Ureter (tissue), 1 donor: ENCODE measurements at places on chromosomes 3 and 15.

DNA sequence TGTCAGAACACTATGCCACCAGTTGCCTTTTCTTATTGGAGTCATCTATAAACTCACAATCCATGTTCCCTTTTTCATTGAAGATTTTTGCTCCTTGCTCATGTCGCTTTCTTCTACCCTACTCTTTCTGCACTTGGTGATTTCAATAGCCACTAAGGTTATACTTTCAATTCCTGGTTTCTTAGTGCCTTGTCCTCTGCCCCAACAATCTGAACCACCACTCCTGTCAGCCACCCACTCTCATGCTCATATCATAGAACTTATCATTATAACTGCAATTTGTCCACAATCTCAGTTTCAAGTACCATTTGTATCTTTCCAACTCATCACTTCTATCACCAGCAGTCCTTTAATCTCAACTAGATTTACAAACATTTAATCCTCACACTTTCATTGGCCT, 10.0 kb upstream of the GRAMD1C start:
- no peak for DNase-seq

GRCh38 chr3:187782006-187782405, 36.7 kb upstream of the BCL6 start:
- no peak for DNase-seq

GRCh38 chr3:103134023-103134724, 699.4 kb downstream of the ZPLD1 start:
- DNase-seq, result no peak

- no peak for DNase-seq
Observed at GRCh38 chr3:194080436-194080835, 55.5 kb upstream of the HES1 start.

- no peak for DNase-seq
Observed at GRCh38 chr15:63818191-63818590, 15.6 kb downstream of the HERC1 start.

DNA sequence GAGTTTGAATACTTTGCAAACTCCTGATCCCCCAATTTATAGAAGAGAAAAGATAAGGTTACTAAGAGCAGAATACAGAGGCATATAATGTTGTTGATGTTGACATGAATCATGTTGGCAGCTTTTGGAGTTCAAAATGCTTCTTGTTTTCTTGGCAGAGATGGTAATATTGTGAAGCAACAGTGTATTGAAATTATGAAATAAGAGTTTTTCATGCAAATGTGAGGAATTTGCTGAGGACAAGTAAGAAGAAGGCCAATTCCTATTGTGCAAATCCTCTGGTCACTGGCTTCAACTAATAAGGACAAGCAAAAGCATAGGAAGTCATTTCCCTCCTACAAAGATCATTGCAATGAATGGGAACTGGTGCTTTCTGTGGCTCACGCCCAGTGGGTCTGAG, 126.9 kb upstream of the CHL1 start:
- no peak for DNase-seq

DNA sequence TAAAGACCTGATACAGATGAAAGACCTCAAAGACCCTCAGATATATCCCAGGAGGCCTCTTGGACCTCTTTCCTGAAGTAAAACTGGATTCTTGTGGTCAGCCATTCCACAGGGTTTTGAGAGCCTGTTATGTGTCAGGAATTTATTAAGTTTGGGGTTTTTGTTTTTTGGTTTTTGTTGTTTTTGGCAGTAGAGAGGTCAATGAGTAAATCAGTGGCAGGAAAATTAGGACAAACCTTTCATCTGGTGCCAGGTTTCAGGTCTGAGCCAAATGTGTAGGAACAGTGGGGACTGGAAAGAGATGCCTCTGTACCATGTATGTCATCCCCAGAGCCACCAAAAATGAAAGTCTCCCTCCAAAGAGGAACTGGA, 520.4 kb upstream of the MDFIC2 start:
- DNase-seq, result no peak

DNA sequence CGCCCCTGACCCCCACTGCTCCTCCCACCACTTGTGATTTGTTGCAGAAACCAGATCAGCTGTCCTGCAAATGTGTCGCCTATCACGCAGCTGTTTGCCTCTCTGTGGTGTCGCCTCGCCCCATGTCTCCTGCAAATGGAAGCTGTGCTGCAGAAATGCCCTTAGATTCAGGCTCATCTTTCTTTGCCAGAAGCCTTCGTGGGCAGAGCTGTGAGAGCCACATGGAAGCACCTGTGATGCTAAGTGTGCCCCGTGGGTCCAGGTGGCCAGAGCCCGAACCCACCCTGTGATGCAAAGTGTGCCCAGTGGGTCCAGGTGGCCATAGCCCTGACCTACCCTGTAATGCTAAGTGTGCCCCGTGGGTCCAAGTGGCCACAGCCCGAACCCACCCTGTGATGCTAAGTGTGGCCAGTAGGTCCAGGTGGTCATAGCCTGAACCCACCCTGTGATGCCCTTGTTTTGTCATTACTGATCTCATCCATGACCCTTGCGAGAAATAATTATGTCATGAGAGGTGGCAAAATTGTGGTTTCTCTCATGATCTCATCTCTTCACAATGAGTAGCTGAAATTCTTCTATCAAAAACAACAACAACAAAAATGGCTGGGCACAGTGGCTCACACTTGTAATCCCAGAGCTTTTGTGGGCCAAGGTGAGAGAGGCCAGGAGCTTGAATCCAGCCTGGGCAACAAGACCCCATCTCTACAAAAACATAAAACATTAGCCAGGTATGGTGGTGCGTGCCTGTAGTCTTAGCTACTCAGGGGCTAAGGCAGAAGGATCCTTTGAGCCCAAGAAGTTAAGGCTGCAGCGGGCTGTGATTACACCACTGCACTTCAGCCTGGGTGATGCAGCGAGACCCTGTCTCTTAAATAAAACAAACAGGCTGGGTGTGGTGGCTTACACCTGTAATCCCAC, 187.4 kb downstream of the GOLGA6L6 start:
- no peak for DNase-seq

DNA sequence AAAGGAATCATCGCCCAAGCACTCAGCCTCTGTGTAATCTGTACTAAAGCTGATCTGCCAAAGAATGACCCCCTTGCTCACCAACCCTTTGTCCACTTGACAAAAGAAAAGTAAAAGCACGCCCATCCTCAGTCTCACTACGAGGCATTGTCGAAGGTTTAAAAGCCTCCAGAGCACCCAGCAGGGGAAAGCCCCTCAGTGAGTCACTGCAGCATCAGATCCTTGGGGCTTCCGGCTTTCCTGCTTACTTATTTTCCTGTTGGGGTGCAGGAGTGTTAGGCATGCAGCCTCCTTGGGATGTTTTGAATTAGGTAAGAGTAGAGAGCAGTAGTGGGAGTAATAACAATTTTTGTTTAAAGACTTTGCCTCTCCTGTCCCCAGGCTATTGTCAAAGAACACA, 216.1 kb downstream of the MTHFS start:
- no peak for DNase-seq

GRCh38 chr3:61897848-61898247, 336.5 kb downstream of the PTPRG start:
- DNase-seq, result no peak

DNA sequence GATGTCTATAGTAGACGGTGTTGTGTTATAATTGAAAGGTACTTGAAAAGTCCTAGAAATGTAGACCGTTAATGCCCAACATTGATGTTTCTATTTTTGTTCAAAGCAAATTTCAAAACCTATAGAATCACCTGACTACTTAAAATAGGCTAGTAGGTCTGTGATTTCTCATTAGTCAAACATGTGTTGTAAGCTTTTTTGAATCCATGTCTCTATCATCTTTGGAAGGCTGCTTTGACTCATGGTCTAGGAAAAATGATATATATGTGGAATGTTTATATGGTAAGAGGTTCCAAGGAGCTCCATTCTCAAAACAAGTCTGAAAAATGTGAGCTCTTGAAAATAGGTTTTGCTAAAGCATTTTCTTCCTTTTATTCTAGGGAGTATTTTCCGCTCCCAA, 375.3 kb downstream of the LPP start:
- no peak for DNase-seq

DNA sequence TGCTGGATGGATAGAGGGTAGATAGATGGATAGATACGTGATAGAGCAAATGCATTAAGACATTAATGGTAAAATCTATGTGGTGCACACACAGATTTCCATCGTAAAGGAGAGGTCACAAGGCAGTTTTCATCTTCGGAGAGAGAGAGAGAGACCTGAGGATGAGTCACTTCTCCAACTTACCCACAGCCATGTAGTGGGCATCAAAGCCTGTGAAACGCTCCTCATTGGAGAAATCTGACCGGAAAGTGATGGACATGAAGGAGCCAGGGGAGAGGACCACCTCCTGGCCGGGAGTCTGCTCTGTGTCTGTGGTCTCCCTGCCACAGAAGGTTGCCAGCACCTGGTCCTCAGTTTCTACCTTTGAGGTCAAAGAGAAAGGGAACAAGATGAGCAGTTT, 29.2 kb downstream of the MASP1 start:
- no peak for DNase-seq

DNA sequence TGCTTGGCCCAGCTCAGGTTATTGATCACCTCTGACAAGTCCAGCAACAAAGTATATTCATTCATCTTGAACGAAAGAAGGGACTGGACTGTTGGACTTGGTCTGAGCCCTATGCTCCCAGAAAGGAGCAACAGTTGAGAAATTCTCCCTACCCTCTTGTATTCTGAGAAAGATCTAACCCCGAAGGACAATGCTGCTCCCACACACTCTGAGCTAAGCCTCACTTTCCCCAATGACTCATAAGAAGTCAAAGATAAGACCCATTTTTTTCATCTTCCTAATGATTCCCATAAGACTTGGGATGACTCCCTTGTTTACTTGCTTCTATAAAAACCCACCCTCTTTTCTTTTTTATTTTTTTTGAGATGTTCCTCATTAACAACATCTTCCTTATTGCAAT, 549.4 kb upstream of the MDFIC2 start:
- DNase-seq, result no peak

DNA sequence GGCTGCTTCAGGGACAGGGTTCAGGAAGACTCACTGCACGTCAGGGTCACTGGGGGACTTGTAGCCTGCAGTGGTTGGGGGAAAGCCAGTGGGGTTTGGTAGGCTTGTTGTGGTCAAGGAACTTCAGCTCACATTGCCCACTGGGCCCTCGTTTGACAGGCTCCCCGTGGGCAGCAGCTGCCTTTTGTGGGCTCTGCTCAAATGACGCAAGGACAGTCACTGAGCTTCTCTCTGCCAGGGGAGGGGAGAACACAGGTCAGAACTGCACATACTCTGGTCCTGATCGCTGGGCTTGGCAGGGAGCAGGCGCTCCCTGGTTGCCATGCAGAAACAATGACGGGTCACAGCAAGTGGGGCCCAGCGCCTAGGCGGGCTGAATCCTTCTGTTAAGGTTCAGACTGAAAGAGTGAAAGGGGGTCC, 45.5 kb downstream of the FAM174B start:
- no peak for DNase-seq
